Nephron progenitor cell (in vitro differentiated cells): ENCODE measurements at places on chromosomes 6 and 20.

DNA sequence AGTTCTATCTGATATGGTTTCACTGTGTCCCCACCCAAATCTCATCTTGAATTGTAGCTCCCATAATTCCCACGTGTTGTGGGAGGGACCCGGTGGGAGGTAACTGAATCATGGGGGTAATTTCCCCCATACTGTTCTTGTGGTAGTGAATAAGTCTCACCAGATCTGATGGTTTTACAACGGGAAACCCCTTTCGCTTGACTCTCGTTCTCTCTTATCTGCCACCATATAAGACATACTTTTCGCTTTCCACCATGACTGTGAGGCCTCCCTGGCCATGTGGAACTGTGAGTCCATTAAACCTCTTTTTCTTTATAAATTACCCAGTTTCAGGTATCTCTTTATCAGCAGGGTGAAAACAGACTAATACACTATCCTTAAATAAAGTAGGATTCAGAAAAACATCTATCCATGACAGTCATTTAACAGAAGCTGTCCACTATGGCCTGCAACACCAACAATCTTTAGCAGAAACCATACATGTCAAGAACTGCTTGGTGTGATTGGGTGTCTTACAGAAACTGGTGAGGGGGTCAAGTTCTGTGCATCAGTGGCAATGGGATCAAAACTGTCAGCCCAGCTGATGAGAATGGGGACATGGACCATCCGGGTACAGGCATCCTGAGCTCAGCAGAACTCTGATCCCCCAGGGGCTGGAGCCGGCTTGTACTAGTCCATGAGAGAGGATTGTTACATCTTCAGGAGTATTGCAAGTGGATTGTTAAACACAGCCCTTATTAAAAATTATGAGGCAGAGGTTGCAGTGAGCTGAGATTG, 59.2 kb downstream of the SCML4 start:
- no peak for DNase-seq
- peaks cover 38% of the 10 kb centered on the region for H3K4me1 ChIP-seq
- H3K27me3 ChIP-seq: no peaks in the 10 kb centered on the region
- no peak overlapping the region for H3K4me3 ChIP-seq
- H3K27ac ChIP-seq: no peak overlapping the region

GRCh38 chr20:34524426-34524825, 8.2 kb downstream of the DYNLRB1 start:
- H3K4me3 ChIP-seq: no peak overlapping the region
- no peak for DNase-seq
- no peak overlapping the region for H3K27ac ChIP-seq
- H3K27me3 ChIP-seq: no peaks in the 10 kb centered on the region
- peaks cover 31% of the 10 kb centered on the region for H3K4me1 ChIP-seq

- H3K4me1 ChIP-seq: peaks cover 90% of the 10 kb centered on the region
- H3K36me3 ChIP-seq: peaks cover 12% of the 10 kb centered on the region
- no peak for DNase-seq
- H3K27me3 ChIP-seq: peaks cover 5% of the 10 kb centered on the region
- peak overlapping the region; percentile 54 for H3K4me3 ChIP-seq
Observed at GRCh38 chr20:57124366-57124765, 142.1 kb downstream of the BMP7 start.

GRCh38 chr20:52746770-52747169, 225.4 kb upstream of the TSHZ2 start:
- H3K4me1 ChIP-seq: peaks cover 22% of the 10 kb centered on the region
- DNase-seq: no peak
- H3K36me3 ChIP-seq: no peaks in the 10 kb centered on the region
- no peak overlapping the region for H3K27ac ChIP-seq

DNA sequence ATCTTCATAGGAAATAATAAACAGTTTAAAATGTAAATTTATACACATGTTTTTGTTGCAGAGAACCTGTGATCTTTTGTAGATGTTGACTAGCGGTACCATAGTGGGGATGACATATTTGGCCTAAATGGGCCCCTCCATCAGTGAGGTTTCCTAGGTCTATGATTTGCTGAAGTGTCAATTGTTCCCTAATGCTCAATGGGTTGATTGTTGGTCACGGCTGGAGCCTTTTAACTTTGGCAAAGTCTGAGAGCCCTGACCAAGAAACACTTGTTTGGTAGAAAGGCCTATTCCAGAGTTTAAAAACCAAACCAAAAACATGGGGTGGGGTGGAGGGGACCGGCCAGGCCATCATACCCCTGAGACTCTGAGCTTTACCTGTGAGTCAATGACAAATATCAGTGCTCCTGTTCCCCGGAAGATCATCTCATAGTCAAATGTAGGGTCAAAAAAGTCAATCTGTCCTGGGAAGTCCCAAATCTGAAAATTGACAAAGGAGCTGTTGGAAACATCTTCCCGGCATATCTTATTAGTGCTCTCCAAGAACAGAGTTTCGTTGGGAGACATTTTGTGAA, 25.1 kb downstream of the RRAGD start:
- no peak overlapping the region for H3K27ac ChIP-seq
- peaks cover 18% of the 10 kb centered on the region for H3K4me1 ChIP-seq
- H3K4me3 ChIP-seq: no peak overlapping the region
- H3K36me3 ChIP-seq: peaks cover 4% of the 10 kb centered on the region

DNA sequence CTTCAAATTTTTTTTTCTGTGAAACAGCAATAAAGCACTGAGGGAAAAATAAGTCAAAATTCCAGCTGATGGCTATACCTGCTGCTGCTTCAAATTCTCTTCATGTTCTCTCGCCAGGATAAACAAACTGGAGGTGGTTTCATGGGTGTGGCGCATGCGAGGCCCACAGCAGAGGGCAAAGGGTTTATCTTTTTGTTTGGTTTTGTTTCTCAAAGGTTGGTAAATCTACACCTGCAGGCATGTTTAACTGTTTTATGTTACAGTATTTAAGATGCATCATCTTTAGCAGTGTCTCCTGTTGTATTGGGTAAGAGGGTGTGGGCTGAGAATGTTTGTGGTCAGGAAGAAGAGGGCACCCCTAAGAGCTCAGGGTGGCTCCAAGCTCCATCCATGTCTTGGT, 342.2 kb downstream of the CDH26 start:
- no peaks in the 10 kb centered on the region for H3K36me3 ChIP-seq
- H3K27ac ChIP-seq: no peak overlapping the region
- no peak overlapping the region for H3K4me3 ChIP-seq
- H3K4me1 ChIP-seq: peaks cover 9% of the 10 kb centered on the region

- no peaks in the 10 kb centered on the region for H3K27me3 ChIP-seq
- no peak for DNase-seq
Observed at GRCh38 chr20:37501940-37502339, 19.1 kb upstream of the NNAT start.

DNA sequence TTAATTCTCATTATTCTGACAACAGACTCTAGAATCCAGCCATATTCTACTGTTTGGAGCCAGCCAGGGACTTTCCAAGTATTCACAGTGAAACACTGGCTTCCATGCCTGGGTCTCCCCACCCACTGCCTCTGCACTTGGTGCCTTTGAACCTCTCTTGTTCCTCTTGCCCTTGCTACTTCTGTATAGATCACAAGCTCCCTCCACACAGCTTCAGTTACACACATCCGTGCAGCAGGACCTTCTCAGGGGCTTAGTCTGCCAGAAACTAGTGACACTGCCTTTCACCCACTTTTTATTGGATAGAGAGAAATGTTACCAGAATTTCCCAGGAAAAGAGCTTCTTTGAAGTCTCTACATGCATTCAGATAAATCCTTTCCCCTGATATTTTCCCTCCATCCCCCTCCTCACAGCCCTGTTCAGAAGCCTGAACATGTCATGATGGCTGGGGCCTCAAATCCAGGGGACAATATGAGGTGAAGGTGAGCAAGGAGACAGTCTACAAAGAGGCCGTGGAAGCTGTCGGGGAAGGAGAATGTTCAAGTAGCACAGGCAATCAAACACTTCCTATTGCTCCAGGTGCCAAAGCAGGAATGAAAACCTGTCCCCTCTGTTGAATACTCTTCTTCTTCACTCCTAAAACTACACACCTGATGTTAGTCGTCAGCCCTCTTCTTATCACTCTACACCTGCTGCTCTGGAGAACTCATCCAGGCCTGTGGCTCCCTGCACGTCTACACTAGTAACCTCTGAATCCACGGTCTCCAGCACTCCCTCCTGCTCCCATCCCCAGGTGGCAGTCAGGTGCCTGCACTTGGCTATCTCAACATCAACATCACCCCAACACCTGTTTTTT, 20.2 kb upstream of the HLA-DOA start:
- H3K36me3 ChIP-seq: no peaks in the 10 kb centered on the region
- peaks cover 64% of the 10 kb centered on the region for H3K27me3 ChIP-seq
- H3K27ac ChIP-seq: no peak overlapping the region
- no peak for DNase-seq

GRCh38 chr6:121521164-121521555, 85.7 kb downstream of the GJA1 start:
- H3K27me3 ChIP-seq: no peaks in the 10 kb centered on the region
- H3K4me1 ChIP-seq: peaks cover 24% of the 10 kb centered on the region
- H3K36me3 ChIP-seq: no peaks in the 10 kb centered on the region
- H3K4me3 ChIP-seq: no peak overlapping the region

DNA sequence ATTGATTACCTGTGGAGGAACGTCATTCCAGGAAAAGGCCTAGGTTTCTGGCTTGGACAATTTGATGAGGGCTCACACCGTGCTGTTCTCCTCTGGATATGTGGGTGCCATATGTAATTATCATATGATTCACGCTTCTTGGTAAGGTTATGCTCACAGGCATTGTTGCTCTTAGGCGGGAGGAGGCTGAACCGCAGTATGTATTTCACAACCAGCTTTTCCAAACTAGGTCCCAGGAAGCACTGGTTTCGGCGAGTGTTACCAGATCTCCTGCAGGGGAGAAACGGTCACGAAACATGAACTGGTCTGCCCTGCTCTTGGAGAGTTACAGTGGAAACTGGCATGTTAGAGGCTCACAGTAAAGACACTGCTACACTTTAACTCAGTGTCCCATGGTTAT, 793 bp upstream of the FAM50B start:
- no peak overlapping the region for H3K27ac ChIP-seq
- H3K4me3 ChIP-seq: peak overlapping the region; percentile 83
- peaks cover 6% of the 10 kb centered on the region for H3K36me3 ChIP-seq
- DNase-seq: no peak

DNA sequence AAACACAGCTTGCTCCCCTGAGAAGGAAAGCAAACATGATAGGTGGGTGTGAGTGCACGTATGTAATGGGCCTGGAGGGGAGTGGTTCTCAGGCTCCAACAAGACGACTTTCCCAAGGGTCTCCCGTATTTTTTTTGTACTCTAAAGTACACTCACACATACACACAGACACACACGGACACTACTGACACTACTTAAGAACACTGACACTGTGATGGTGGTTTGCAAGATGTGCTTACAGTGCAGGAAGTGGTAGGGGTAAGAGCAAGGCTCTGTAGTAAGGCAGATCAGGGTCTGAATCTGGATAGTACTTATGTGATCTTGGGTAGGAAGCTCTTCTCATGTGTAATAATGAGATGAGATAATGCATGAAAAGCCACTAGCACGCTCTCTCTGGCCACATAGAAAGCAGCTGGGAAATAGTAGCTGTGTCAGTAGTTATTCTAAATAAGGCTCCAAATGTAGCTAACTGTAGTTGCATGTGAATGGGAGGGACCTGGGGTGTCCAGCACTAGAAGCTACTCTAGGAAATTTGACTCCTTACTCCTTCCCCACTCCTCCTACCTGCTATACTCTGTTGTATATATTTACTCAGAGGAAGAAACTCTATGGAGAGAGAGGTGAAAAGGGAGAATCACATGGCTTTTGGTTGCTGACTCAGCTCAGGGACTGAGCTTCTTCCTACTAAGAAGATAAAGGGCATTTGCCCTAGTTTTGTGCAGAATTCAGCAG, 8.4 kb upstream of the ZBTB24 start:
- no peak overlapping the region for H3K4me3 ChIP-seq
- no peaks in the 10 kb centered on the region for H3K36me3 ChIP-seq
- H3K27ac ChIP-seq: no peak overlapping the region
- peaks cover 23% of the 10 kb centered on the region for H3K4me1 ChIP-seq

GRCh38 chr6:161379834-161380582, 106.1 kb upstream of the AGPAT4 start:
- H3K27me3 ChIP-seq: no peaks in the 10 kb centered on the region
- no peaks in the 10 kb centered on the region for H3K36me3 ChIP-seq
- H3K4me1 ChIP-seq: peaks cover 18% of the 10 kb centered on the region
- DNase-seq: no peak
- H3K4me3 ChIP-seq: no peak overlapping the region

DNA sequence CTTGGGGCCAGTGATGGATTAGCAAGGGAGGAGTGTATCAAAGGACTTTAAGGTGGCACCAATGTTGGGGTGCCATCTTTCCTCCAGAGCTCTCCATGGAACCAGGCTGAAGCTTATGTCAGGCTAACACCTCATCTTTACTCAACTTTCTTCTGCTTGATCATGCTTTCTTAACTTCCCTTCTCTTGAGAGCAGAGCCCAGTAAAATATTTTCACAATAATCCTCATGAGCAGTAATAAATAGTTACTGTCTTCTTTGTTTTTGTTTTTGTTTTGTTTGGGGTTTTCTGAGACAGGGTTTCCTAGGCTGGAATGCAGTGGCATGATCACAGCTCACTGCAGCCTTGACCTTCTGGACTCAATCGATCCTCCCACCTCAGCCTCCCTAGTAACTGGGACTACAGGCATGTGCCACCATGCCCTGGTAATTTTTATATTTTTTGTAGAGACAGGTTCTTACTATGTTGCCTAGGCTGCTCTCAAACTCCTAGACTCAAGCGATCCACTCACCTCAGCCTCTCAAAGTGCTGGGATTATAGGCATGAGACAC, 127.9 kb upstream of the TOP1 start:
- no peak overlapping the region for H3K27ac ChIP-seq
- H3K4me3 ChIP-seq: no peak overlapping the region
- peaks cover 12% of the 10 kb centered on the region for H3K27me3 ChIP-seq
- H3K36me3 ChIP-seq: no peaks in the 10 kb centered on the region

GRCh38 chr6:81999826-82000225, 247.3 kb upstream of the TENT5A start:
- DNase-seq: no peak
- H3K4me1 ChIP-seq: no peaks in the 10 kb centered on the region
- no peak overlapping the region for H3K4me3 ChIP-seq
- no peaks in the 10 kb centered on the region for H3K36me3 ChIP-seq
- H3K27me3 ChIP-seq: peaks cover 3% of the 10 kb centered on the region

DNA sequence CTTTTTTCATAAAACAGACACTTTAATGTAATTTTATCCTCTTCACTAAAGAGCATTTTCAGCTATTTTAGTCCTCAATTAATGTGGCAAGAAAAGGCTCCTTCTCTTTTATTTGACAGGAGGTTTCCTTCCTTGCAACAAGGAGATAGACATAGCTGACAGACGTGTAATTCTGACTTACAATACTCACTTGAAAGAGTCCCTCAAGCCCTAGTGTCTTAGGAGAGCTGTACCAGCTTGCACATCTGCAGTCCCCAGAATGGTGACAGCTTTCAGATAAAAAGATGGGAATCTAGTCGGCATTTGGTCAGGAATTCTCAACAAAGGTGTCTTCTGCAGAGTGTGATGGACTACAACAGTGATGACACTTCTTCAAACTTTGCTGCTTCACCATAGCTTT, 603.7 kb upstream of the PTCHD4 start:
- peaks cover 8% of the 10 kb centered on the region for H3K27me3 ChIP-seq
- H3K36me3 ChIP-seq: no peaks in the 10 kb centered on the region
- H3K4me3 ChIP-seq: no peak overlapping the region
- H3K27ac ChIP-seq: no peak overlapping the region
- H3K4me1 ChIP-seq: no peaks in the 10 kb centered on the region

DNA sequence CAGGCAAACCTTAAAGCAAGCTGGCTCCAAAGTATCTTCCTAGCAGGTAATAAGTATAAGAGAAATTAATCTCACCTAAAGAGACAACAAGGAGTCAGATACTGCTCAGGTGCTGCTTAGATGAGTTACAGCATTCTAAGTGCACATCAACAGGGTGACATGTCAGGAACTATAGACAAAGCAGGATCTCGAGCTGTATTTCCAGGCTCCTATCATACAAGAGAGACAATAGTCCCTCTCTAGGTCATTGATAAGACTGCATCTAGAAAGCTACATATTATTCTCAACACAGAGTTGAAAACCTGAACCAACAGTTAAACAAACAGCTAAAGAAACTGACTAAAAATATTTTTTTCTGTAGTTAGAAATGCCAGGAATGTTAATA, 3.9 kb downstream of the PTPRK start:
- H3K27ac ChIP-seq: no peak overlapping the region
- H3K36me3 ChIP-seq: no peaks in the 10 kb centered on the region
- peaks cover 47% of the 10 kb centered on the region for H3K4me1 ChIP-seq
